Aortic smooth muscle cell (primary cell): ENCODE measurements at places on chromosomes 2 and 18. TPM values are rescaled to one million over a fixed set of nuclear protein-coding genes. Genes with fewer than 3 reads are reported as not detected.

The COLEC12 gene
- 21.6 and 24.0 TPM in 2 replicates for total RNA-seq

The TNS1 gene
- 71.2 and 100 TPM in 2 replicates for total RNA-seq

The FHOD3 gene
- total RNA-seq, result 0.92 and 2.3 TPM in 2 replicates

The LGALSL gene
- 7.7 and 11.1 TPM in 2 replicates for total RNA-seq

The C2orf15 gene
- not detected in 2 replicates for total RNA-seq

The NAT8 gene
- not detected in 2 replicates for total RNA-seq

The C2orf78 gene
- not detected in 2 replicates for total RNA-seq

The RAB17 gene
- 0.26 and 0.31 TPM in 2 replicates for total RNA-seq

The RUFY4 gene
- not detected in 2 replicates for total RNA-seq

The UBXN4 gene
- total RNA-seq, result 59.6 and 69.9 TPM in 2 replicates

The NFE2L2 gene
- total RNA-seq, result 77.3 and 107 TPM in 2 replicates

The PXDN gene
- total RNA-seq, result 110 and 154 TPM in 2 replicates

The B3GNT7 gene
- 0.25 and 0.26 TPM in 2 replicates for total RNA-seq

The NTSR2 gene
- total RNA-seq, result not detected in 2 replicates

The POTEC gene
- not detected in 2 replicates for total RNA-seq

The LONRF2 gene
- 0.06 and 0.13 TPM in 2 replicates for total RNA-seq
